ENCODE measurements at places on chromosomes 1 and 21.
A peak's percentile ranks its signal among the peaks of the same experiment; 100 is the strongest.

DNA sequence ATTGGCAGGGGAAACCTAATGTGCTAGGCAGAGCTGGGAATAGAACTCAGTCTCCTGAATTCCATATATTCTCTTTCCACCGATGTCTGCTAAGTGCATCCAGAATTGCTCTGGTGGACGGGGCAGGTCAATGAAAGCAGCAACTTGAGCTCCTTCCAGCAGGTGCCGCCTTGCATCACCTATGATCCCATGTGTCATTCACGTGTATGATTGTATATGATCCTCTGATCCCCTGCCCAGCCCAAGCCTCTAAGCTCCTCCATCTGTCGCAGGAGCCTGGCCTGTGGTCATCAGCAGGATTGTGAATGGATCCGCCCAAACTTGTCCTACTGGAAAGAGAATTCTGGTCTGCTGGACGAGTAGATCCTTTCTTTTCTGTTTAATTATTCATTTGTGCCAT lies 13.1 kb downstream of the ACTA1 start:
- no peak for DNase-seq

DNA sequence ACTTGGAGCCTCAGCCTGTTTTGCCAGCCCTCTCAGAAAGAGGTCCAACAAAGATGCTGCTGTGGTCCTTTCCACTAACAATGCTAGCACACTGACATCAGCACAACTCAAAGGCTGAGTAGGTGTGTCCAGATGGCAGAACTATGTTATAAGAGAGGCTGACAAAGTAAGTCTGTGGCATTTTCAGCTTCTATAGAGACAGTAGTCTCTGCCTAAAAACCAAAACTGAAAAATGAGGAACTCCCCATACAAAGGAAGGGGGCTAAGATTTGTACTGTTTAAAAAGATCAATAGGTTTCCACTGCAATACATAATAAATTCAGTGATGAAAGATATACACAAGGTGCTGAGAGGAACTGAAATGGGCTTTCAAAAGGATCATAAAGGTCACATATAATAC lies 12.3 kb downstream of the ERO1B start:
- DNase-seq: no peak

- DNase-seq: no peak
Observed at GRCh38 chr1:70017770-70018169, 187.6 kb downstream of the LRRC40 start.

DNA sequence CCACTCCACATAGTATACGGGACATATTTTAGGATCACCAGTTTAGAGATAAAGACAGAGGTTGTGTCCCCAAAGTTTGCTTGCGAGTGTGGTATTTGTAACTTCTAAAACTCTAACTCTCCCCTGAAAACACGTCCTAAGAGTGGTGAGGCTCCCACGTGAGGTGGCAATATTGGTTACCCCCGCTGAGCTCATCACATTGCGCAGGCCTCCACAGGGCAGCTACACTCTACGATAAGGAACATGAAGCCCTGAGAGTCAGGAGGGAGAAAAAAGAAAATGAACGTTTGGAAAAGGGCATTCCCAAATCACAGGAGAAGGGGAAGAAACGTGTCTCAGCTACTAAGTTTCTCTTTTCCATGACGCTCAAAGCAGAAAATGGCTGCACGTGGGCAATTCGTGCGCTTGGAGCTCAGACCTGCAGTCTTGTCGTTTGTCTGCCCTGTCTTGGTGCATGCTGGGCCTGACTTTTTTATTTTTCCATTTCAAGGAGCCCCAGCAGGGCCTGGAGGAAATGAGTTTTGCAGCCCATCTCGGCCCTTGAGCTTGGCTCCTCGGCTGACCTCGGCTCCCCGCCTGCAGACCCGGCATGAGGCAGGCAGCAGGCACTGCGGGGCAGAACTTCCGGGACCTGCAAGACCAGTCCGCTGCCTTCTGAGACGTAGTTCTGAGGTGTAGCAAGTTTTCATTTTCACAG lies 25.7 kb downstream of the ERG start:
- DNase-seq: no peak

DNA sequence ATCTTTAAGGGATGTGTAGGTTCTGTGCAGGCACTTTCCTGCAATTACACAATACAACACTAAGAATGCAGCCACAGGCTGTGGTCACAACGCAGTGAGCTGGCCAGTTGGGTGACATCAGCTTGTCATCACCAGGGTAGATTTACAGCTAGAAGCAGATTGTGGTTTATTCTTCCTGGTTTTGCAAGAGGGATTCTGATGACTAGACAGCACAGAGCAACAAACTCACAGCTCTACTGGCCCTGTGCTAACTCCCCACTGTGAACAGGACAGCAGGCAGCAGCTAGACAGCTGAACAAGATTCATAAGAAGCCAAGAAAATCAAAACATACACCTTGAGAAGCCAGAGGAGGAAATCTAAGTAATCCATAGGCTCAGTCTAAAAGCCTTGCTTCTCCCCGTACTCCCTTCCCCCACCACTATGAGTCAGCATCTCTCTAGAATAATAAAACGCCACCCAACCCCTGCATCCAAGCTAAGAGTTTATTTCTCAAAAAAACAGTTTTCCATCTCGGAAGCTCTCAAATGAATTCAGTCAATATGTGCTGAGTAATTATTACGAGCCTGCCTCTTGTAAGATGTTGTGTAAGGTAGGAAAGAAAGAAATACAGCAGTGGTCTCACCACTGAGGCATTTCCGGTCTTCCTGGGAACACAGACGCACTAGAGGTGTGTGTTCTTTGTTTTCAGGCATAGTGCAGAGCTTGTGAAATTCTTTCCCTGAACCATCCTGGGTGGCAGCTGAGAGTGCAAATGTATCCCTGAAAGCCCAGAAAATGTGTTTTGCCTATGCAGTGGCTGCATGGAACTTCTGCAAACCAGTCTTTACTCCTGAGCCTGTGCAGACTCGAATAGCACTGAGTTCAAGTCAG lies 162.8 kb downstream of the NTPCR start:
- peak; percentile 73 for DNase-seq

- DNase-seq: no peak
Observed at GRCh38 chr21:45365608-45366241, 39.2 kb upstream of the COL18A1 start.

DNA sequence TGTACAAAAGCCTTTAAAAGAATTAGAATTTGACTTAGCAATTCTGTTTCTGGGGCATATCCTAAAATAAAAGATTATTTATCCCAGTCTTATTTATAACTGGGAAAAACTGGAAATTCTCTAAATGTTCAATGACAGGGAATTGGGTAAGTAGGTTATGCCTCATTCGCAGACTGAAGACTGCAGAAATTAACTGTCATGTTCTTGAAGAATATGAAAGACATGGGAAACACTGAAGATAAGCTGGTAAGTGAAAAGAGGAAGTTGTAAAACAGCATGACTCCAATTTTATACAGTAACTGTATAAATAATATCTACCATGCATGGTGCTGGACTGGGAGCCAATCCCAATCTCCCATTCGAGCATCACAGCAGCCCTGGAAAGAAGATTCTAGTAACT lies 50.6 kb upstream of the SLC2A1 start:
- no peak for DNase-seq

DNA sequence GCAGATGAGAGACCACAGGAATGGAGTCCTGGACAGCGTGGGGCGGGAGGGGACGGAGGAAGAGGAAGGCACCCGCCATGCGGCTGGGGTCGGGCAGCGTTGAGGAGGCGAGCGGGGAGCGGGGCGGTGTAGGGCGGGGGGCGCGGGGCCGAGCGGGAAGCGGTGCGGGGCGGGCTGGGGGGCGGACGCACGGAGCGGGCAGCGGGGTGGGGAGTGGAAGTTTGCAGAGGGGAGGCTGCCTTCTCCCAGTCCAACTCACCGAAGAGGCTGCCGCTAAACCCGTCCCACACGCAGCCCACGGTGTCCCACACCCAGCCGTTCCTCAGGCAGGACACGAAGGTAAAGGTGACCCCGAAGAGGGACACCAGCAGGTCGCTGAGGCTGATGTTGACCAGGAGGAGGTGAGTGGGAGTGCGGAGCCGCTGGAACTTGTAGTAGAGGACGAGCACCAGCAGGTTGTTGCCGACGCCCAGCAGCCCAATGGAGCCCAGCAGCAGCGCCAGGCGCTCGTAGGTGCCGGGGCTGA lies 483 bp downstream of the CHML start:
- DNase-seq: peak; percentile 38

DNA sequence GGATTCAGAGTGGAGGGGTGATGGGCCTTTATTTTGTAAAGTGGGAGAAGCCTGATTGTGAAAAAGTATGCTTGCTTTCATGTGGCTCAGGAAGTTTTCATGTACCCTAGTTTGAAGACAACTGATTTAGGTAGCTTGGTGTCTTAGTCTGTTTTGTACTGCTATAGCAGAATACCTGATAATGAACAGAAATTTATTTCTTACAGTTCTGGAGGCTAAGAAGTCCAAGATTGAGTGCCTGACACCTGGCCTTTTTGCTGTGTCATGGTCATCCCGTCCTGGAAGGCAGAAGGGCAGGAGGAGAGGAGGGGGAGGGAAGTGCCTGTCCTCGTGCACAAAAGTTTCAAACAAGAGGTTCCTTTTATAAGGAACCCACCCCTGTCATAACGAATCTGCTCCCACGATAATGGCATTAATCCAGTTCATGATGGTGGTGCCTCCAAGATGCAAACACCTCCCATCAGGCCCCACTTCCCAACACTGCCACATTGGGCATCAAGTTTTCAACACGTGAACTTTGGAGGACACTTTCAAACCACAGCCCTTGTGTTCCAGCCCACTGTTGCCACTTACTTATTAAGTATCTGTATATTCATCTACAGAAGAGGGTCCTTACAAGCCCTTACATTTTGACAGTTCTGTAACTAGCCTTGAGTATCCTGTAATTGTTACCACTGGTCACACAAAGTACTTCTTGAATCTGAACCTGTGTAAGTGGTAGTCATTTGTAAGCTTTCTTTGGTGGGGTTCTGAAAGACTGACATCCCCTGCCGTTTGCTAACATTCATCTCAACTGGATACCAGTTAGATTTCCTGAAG lies 9.5 kb downstream of the UCK2 start:
- DNase-seq: no peak

GRCh38 chr1:6125366-6125765 lies 54.8 kb downstream of the CHD5 start:
- no peak for DNase-seq

DNA sequence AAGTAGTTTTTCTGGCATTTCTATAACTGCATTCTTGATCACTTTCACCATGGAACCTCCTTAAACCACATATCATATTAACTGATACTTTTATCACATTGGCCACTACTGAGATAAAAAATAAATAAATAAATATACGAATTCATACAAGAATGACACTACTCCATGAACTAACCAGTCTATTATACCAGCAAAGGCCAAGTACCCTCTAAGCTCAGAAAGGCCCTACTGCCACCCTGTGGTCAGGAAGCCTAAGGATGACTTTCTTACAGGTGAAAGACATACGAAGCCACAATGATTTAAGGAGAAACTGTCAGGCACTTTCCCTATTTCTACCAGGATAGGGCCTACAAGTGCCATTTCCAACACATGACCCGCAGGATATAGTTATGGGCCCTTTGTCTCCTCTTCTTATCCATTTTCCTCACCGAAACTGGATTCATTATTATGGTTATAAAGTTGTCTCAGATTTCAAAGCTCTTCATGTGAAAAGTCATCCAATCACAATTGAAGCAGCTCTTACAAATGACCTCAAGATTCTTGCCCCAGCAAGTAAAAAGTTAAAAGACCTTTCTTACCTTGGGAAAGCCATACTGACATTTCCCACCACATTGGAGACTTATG lies 23.9 kb downstream of the DNAJC8 start:
- DNase-seq: peak; percentile 63

DNA sequence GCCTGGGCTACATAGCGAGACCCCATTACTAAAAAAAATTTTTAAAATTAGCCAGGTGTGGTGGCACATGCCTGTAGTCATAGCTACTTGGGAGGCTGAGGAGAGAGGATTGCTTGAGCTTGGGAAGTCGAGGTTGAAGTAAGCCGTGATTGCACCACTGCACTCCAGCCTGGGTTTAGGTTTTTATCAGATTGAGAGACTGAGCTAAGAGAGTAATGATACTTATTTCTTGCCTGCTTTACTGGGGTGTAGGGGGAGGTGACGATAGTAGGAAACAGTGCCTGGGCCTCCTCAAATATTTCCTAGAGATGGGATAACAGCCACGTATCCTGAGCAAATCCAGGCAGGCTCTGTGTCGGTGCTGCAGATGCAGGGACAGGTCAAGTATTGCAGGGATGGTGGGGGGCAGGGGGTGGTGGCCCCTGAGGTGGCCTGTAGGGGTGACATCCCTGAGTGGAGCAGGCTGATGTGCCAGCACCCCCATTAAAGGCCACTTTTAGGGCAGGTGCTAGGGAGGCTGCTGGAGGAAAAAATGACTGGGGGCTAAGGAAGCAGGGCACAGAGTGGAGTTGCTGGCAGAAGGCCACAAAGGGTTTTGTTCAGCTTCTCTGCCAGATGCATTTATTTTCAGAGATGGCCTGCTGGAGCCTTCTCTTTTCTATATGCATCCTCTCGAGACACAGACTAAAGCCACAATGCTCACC lies 130.5 kb downstream of the RHOU start:
- no peak for DNase-seq

- no peak for DNase-seq
Observed at GRCh38 chr1:199937661-199938060, 89.8 kb upstream of the NR5A2 start.

DNA sequence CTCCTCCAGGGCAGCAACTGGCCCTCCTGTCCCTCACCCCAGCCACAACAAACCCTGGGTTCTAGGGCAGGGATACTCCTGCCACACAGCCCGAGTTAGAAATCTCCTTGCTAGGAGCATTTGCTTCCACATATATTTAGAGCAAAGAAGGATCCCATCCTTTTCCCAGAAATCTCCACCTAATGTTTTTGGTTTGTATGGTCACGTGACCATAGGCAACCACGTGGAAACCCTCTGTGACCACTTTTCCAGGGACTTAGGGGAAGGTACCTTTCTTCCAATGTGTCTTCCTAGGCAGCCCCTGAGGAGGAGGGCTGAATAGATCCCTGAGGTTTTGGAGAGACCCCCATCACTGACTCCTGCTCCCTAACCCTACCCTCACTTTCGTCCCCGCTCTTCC lies 25.5 kb downstream of the VANGL2 start:
- no peak for DNase-seq

DNA sequence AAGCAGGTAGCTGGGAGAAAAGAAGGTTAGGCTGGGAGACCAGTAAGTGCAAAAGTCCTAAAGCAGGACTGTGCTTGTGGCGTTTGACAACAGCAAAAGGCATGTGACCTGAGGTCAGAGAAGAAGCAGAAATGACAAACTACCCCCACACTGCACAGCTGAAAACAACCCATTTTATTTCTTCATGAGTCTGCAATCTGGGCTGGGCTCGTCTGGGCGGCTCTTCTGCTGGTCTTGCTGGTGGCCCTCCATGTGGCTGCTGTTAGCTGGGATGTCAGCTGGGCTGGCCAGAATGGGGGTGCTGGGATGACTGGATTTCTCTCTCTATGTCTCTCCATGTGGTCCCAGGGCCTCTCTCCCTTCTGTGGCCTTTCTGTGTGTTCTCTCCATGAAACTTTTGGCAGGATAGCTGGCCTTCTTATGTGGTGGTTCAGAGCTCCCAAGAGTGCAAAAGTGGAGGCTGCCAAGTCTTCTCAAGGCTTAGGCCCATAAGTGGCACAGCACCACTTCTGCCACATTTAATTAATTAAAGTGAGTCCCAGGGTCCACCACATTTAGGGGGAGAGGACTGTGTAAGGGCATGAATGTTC lies 128.6 kb downstream of the RIPK4 start:
- DNase-seq: no peak

- DNase-seq: peak; percentile 93
Observed at GRCh38 chr1:66350001-66350547, 183.9 kb upstream of the SGIP1 start.
